ENCODE measurements at places on chromosomes 12 and 14. TPM values are rescaled to one million over a fixed set of nuclear protein-coding genes. Genes with fewer than 3 reads are reported as not detected.

Gene MIPOL1
- 5.8 TPM for total RNA-seq

Gene GDF3
- total RNA-seq, result not detected

Gene CBLN3
- total RNA-seq, result 5.6 TPM

Gene PLA2G1B
- total RNA-seq, result not detected

Gene SOX5
- total RNA-seq, result not detected

Gene OR6C74
- not detected for total RNA-seq

Gene TOX4
- total RNA-seq, result 23.6 TPM

Gene KRT3
- not detected for total RNA-seq

Gene SMIM41
- total RNA-seq, result not detected

Gene TBX3
- total RNA-seq, result 25.1 TPM

Gene RPAP3
- 18.6 TPM for total RNA-seq

Gene NTS
- not detected for total RNA-seq

Gene CARMIL3
- not detected for total RNA-seq

Gene ULK1
- total RNA-seq, result 6.9 TPM

Gene REP15
- total RNA-seq, result 0.54 TPM

Gene KLRC4
- not detected for total RNA-seq

Measured in GM23248 (cell line).